ENCODE measurements at places on chromosomes 3 and 15.
A peak's percentile ranks its signal among the peaks of the same experiment; 100 is the strongest.

GRCh38 chr3:188889054-188889491 lies 282.7 kb upstream of the TPRG1 start:
- peak; percentile 77 for DNase-seq

DNA sequence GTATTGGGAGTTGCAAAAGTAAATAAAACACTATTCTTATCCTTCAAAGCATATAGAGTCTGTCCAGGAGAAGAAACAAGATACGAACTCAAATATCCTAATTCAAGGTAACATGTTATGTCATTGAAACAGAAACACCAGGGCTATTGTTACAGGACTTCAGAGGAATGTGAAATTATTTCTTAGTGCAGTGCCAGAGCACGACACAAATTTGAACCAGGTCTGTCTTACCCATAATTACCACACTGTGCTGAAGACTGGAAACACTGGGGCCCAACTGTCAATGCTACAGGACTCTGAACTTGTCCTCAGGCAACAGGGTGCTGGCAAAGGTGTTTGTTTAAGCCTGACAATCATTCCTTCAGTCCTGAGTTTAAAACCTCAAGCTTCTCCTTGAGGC lies 633.6 kb upstream of the UBE2E2 start:
- no peak for DNase-seq

DNA sequence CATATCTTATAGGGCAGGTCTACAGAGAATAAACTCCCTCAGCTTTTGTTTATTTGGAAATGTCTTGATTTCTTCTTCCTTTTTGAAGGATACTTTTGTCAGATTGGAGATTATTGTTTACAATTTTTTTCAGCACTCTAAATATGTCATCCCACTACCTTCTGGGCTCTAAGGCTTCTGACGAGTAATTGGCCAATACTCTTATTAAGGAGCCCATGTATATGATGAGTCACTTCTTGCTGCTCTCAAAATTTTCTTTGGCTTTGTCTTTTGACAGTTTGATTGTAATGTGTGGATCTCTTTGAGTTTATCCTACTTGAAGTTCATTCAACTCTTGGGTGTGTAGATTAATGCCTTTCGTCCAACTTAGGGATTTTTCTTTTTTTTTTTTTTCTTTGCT lies 28.9 kb upstream of the CD200R1L start:
- DNase-seq = no peak

- no peak for DNase-seq
Measured at GRCh38 chr3:50930371-50931208, 255.9 kb downstream of the DOCK3 start.

DNA sequence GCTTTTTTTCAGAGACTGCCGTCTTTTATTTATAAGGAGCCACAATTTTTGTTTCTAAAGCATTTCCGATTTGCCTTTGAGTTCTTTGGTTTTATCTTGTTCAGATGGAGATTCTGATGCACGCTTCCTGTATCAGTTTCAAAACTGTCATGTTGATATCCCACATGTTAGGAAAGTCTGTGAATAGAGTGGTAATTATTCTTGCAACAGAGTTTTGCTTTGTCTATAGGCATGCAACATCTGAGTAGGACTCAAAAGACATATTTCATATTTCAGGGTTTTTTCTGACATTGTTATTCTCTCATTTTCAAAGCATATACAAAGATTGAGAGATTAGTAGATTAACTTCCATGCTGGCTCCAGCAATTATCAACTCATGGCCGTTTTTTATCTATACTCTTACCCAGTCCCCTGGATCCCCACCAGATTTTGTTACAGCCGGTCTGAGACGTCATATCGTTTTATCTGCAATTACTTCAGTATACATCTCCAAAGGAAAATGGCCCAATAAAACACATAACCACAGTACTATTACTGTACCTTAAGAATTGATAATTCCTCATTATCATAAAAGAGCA lies 22.4 kb downstream of the PAQR5 start:
- DNase-seq = no peak

- DNase-seq = no peak
Measured at GRCh38 chr15:45393851-45394250, 15.5 kb upstream of the GATM start.

GRCh38 chr3:124786511-124787241 lies 56.4 kb downstream of the UMPS start:
- DNase-seq = peak; percentile 28

DNA sequence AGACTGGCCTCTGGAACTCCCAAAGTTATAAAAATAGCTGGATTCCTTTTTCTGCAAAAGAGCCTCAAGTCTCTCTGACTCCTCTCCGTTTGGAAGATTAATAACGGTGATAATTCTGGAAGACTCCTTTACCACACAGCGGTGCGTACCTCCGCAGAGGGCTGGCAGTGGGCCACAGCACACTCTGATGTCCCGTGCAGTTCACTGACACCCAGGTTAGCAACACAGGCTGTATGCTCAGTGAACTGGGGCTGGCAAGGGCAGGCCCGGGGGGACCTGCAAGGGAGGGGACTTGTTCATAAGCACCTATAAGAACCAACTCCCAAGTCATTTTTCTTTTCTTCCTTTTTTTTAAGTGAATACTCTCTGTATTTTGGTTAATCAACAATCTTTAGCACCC lies 120.3 kb upstream of the TJP1 start:
- no peak for DNase-seq

DNA sequence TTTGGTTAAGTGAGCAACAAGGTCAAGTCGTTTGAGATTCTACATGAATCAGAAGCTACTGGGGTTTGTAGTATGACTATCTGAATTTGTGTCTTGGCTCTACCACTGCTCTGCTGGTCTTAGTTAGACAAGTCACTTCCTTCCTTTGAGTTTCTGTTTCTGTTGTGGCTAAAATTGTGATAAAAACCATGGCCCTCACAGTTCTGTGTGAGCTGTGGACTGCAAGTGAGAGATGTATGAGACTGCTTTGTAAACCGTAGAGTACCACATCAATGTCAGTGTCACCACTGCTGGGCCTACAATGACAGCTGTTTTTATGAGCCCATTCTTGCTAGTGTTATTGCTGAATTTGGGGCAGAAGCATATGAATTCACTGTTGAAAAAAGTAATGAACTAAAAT lies 32.7 kb downstream of the RARB start:
- DNase-seq = no peak

DNA sequence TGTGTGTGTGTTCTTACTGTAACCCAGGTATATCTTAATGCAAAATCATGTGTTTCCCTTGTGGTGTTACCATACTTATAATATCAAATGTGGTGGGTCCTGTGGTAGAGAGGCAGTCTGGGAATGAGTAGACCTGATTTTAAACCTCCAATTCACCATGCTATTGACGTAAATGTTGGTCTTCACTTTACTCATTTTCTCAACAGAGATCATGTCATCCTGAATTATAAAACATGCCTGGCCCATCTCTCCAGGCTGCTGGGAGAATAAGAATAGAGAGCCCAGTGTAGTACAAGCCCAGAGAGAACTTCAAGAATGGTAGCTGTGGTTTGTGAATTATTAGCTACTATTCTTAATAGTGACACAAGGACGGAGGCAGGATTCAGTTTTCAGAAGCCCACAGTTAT lies 88.1 kb downstream of the MBNL1 start:
- DNase-seq = no peak

- peak; percentile 67 for DNase-seq
Measured at GRCh38 chr3:45582430-45582829, 12.1 kb upstream of the LIMD1 start.

DNA sequence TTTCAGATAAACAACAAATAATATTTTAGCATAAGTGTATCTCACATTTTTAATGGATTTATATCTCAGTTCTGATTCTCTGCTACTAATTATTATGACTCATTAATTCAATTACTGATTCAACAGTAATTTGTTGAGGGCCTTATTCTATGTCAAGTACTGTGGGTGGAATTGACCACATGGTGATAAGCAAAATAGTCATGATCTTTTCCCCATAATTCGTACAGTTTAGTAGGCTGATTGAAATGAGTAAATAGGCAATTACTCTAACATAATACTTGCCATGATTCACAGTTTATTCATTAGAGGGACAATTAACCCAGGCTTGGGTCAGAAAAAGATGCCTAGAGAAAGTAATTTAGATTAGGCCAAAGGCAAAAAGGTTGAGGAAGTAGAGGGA lies 60.9 kb upstream of the SLC4A7 start:
- no peak for DNase-seq
